Neural cell (in vitro differentiated cells): ENCODE measurements at places on chromosomes 2 and 18. TPM values are rescaled to one million over a fixed set of nuclear protein-coding genes. Genes with fewer than 3 reads are reported as not detected.

TEKT4 gene
- polyA plus RNA-seq, result not detected in 2 replicates

CNDP1 gene
- polyA plus RNA-seq, result 0.38 and 2.1 TPM in 2 replicates

TMEM131 gene
- 6.6 and 9.6 TPM in 2 replicates for polyA plus RNA-seq

ELOA2 gene
- not detected in 2 replicates for polyA plus RNA-seq

MARS2 gene
- polyA plus RNA-seq, result 3.8 and 5.1 TPM in 2 replicates

MC2R gene
- not detected in 2 replicates for polyA plus RNA-seq

ASAP2 gene
- polyA plus RNA-seq, result 41.0 and 54.6 TPM in 2 replicates

SGPP2 gene
- 0.30 and 0.38 TPM in 2 replicates for polyA plus RNA-seq

TWIST2 gene
- not detected in 2 replicates for polyA plus RNA-seq

OBSL1 gene
- polyA plus RNA-seq, result 59.7 and 75.2 TPM in 2 replicates

FAM110C gene
- polyA plus RNA-seq, result 0.10 and 0.21 TPM in 2 replicates

INPP4A gene
- polyA plus RNA-seq, result 51.4 and 52.9 TPM in 2 replicates

POTEJ gene
- 0.16 TPM in 1 of 2 replicates, not detected in the other for polyA plus RNA-seq

RETSAT gene
- 10.9 and 13.3 TPM in 2 replicates for polyA plus RNA-seq

GCA gene
- polyA plus RNA-seq, result 32.6 and 45.3 TPM in 2 replicates

DSG4 gene
- not detected in 2 replicates for polyA plus RNA-seq

IL37 gene
- polyA plus RNA-seq, result not detected in 2 replicates

TMEM17 gene
- polyA plus RNA-seq, result 7.1 and 8.6 TPM in 2 replicates

EVA1A gene
- polyA plus RNA-seq, result not detected in 2 replicates

ADAM17 gene
- 32.3 and 32.6 TPM in 2 replicates for polyA plus RNA-seq

FEV gene
- polyA plus RNA-seq, result not detected in 2 replicates

SLC8A1 gene
- 17.3 and 18.7 TPM in 2 replicates for polyA plus RNA-seq

PXDN gene
- polyA plus RNA-seq, result 181 and 200 TPM in 2 replicates

SCN7A gene
- 0.09 and 0.10 TPM in 2 replicates for polyA plus RNA-seq

NYAP2 gene
- polyA plus RNA-seq, result 0.98 and 1.1 TPM in 2 replicates

RIT2 gene
- 1.1 and 2.3 TPM in 2 replicates for polyA plus RNA-seq

PDE11A gene
- polyA plus RNA-seq, result 0.14 and 0.89 TPM in 2 replicates

PROM2 gene
- 2.2 and 2.3 TPM in 2 replicates for polyA plus RNA-seq

ADGRF3 gene
- polyA plus RNA-seq, result 0.12 and 0.42 TPM in 2 replicates

NEU4 gene
- not detected in 2 replicates for polyA plus RNA-seq

CETN1 gene
- polyA plus RNA-seq, result not detected in 2 replicates

DARS1 gene
- 37.9 and 38.7 TPM in 2 replicates for polyA plus RNA-seq

EML4 gene
- polyA plus RNA-seq, result 30.8 and 33.9 TPM in 2 replicates

UGT1A3 gene
- not detected in 2 replicates for polyA plus RNA-seq

CRACDL gene
- polyA plus RNA-seq, result 0.85 and 1.6 TPM in 2 replicates

TTL gene
- polyA plus RNA-seq, result 48.2 and 53.8 TPM in 2 replicates

COLEC12 gene
- 0.42 and 0.76 TPM in 2 replicates for polyA plus RNA-seq

CPLX4 gene
- polyA plus RNA-seq, result not detected in 2 replicates

NCKAP5 gene
- polyA plus RNA-seq, result 2.1 and 2.4 TPM in 2 replicates

TSPYL6 gene
- polyA plus RNA-seq, result not detected in 2 replicates

GKN1 gene
- not detected in 2 replicates for polyA plus RNA-seq

PRSS56 gene
- polyA plus RNA-seq, result 0.16 TPM in 1 of 2 replicates, not detected in the other
